Foreskin keratinocyte (primary cell): ENCODE measurements at places on chromosomes 4 and X.

GRCh38 chr4:53712408-53713020, 121.2 kb upstream of the LNX1 start:
- no peak for DNase-seq

DNA sequence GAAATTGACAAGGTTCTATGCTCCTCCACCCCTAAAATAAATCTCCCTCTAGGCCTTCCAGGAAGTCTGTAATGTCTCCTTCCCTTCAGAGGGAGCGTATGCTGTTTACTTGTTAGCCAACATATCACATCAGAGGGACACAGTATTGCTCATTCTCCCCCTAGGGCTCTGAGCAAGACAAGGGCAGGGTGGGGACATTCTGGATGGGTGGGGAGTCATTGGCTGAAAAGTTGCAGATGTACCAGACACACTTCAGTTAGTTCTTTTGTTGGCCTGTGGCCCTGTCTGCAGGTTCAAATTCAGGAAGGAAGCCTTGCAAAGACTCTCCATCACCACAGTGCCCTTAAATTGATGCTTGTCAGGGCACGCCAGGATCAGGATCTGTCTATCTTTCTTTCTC, 106.3 kb upstream of the TEX13D start:
- DNase-seq, result peak; percentile 53

DNA sequence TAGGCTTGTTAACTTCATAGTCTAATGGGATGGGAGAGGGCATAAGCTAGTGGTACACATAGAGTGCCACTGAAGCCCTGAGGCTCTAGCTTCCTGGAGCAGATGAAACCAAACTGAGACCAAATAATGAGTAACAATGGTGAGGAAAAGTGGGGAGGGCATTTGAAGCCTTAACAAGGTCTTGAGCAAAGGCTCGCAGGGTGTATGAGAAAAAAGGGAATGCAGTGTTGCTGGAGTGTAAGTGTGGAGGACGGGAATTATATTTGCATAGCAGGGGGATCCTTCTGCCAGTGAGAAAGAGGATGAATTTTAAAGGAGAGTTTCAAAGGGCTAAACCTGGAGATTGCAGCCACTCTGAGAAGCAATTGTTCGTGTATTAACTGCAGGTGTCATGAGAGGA, 263.1 kb downstream of the ANK2 start:
- DNase-seq, result no peak

DNA sequence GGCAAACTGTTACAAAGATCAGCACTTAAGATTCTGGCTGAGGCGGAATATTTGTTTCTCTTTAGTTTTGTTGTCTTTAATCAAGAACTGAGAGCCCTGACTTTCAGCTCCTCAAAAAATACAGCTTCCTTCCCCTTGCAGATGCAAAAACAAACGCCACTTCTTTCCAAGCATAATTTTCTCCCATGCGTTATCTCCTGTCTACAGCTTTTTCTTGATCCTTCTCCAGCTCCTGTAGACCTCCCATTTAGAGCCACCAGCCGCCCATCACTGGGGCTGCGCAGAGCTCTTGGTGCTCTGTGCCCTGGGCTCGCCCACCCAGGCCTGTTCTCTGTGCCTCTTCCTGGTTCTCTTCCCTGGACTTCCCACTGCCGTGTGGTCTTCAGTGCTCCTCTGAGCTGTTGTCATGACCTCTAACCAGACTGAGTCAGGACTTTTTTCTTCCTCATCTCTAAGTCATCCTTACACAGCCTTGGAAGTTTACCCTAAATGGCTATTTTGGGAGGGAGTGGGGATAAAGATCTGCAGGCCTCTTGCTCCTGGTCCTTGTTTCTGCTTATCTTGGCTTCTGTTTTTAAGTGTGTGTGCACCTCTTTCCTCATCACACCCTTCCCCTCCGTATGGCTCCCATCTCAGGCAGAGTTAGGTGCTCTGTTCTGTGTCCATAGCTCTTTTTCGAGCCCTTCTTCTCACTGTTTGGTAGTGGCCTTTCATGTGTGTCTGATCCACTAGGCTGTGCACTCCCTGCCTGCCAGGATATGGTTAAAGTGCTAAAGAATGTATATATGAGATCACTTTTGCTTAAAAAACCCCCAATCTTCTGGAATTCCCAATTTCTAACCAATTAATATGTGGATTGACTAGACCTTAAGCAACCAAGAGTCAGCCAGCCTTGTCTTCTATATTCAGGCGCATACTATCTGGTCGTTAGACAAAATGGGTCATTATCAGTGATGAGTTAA, 122.5 kb downstream of the PTTG2 start:
- DNase-seq, result no peak
